Hematopoietic multipotent progenitor cell (in vitro differentiated cells): ENCODE measurements at places on chromosomes 12 and 14. TPM values are rescaled to one million over a fixed set of nuclear protein-coding genes. Genes with fewer than 3 reads are reported as not detected.

DNA sequence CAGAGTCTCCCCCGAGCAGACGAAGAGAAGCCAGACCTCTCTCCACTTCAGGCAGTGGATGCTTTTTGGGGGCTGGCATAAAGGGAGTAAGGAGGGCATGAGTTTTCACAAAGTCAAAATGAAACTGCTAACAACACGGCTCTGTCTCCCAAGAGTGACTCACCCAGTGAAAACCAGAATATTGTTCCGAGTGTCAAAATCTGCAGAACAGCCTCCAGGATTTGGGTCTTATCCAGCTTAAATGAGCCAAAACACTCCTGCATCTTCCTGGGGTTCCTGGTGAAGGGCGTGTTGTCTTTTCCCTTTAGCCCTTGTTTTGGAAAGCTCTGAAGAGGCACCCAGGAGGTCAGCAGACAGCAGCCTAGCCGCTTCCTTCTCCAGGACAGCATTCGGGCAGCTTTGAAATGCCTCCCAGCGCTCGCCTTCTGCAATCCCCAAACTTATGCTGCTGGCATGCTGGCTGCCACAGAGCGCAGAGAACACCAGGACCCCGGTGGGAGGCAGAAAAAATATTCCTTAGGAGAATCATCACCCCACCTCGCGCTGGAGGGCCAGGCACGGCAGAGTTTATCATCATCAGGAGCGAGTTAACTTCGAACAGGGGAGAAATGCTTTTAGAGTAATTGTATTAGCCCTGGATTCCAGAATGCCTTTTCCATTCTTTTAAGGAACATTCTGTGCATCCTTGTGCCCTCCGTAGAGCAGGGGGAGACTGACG is 117.7 kb upstream of the NCOR2 start:
- DNase-seq = no peak

DNA sequence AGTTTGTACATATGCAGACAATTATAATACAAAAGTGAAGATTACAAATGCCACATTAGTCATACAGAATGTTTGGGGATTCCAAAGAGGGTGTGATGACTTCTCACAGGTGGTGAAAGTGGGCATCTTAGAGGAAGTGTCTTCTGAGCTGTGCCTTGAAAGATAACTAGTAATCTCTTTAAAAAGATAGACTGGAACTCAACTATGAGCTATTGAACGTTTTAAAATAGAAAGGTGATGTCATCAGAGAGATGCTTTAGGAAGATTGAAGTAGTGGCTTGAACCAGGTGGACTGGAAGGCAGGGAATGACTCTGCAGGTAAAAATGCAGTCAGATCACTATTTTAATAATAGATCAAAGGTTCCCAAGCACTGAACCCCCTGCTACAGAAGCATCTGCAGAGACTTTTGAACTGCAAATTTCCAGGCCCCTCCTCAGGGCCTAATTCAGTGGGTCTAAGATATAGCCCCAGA is 50.3 kb downstream of the SYT1 start:
- DNase-seq = no peak

The RNU4-1 gene
- total RNA-seq = under 0.01 TPM

DNA sequence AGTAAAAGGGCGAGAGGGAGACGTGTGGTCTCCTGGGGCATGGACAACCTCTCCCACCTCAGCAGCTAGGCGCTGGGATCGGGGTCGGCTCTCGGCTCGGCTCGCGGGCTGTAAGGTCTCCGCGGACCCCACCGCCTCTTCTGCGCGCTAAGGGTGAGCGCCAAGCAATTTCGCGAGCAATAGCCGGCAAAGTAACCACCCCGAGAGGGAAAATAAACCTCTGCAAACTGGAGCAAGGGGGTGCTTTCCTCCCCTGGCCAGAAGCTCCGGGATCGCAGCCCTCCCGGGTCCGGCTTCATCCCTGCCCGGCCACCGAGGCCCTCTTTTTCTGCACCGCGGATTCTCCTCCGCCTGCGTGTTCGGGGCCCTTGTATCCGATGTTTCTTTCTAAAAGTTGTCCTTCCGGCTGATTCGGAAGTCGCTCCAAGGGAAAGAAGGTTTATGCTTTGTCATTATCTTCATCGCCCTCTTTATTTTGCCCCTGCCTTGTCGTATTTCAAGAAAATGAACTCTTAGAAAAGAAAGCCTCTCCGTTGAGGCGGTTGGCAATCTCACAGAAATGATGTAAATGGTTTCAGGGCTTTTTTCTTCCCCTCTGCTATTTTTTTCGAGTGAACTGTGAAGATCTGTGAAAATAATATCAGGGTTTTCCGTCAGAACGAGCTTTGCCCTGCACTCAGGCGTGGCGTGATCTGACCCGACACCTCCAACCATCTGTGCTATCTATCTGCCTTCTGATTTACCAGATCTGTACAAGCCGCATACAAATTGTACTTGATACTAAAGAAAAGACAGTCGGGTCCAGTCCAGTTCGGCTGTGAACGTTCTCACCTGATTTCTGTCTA is 1.7 kb upstream of the SIX6 start:
- no peak for DNase-seq

GRCh38 chr14:69073915-69074314 is 79.0 kb downstream of the DCAF5 start:
- no peak for DNase-seq

DNA sequence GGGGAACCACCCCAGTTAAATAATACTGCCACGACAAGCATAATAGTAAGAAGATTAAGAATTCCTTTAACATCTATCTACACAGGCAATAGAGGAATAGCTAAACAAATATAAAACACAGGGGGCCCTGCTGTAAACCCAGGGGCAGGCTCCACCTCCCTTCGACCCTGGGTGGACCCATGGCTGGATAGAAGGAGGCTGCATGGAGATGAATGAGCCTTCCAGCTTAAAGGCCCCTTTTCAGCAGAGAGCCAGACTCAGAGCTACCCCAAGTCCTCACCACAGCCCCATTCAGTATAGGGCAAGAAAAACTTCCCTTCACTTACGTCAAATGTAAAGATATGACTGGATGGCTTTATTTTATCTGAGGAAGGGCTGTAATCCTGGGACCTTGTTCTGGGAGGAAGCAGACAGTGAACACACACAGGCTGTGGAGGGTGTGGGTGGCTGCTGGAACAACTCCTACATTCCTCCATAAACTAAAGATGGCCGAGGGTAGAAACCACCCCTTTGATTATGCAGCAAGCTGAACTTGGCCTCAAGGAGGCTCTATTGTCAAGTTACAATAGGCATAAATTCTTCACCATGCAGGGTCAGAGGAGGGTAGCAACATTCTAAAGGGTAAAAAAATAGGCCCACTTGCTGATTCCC is 30.4 kb downstream of the NUAK1 start:
- no peak for DNase-seq

- DNase-seq = no peak
Measured at GRCh38 chr14:104891664-104892530, 26.8 kb downstream of the CEP170B start.

- no peak for DNase-seq
Measured at GRCh38 chr12:23472329-23472971, 477.0 kb downstream of the SOX5 start.

DNA sequence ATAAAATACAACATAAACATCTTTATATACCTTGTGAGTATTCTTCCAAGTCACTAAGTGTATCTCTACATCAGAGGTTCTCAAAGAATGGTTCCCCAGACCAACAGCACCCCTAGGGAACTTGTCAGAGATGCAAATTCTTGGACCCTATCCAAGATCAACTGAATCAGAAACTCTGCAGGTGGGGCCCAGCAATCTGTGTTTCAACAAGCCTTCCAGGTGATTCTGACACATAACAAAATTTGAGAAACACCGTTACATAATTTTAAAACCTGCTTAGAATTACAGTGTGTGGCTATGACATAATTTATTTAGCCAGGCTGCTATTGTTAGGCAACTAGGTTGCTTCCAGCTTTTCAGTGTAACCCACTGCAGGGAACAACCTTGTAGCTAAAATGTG is 49.8 kb downstream of the NTN4 start:
- no peak for DNase-seq

DNA sequence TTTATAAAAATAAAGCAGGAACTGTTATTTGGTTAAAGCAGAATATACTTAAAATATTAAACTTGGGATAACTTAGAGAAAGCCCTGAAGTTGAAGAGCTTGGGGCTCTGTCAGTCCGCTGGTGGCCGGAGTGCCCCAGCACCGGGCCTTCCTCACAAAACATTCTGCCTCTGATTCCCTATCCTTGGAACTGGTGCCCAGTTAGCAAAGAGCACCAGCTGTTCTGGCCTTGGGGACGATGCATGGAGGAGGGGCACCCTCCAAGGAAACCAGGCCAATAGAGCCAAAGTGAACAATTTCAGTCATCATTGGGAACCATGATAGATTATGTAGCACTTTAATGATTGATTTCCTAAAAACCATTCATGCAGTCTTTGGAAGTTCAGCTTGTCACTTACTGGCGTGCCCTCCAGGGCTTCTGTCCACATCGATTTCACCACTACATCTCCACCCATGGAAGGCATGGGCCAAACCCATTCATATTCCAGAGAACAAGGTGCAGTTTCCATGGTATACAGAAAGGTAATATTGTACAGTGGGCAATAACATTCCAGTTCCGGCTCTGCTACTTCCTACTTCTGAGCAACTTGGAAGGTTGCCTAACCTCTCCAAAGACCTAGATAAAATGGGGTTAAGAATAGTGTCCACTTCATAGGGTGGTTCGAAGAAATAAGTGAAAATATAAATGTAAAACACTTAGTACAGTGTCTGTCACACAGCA is 145.9 kb downstream of the ETV6 start:
- DNase-seq = no peak
